ENCODE measurements at places on chromosomes 5 and 9.

- no peak for DNase-seq
Observed at GRCh38 chr9:3008091-3008490, 164.2 kb upstream of the PUM3 start.

DNA sequence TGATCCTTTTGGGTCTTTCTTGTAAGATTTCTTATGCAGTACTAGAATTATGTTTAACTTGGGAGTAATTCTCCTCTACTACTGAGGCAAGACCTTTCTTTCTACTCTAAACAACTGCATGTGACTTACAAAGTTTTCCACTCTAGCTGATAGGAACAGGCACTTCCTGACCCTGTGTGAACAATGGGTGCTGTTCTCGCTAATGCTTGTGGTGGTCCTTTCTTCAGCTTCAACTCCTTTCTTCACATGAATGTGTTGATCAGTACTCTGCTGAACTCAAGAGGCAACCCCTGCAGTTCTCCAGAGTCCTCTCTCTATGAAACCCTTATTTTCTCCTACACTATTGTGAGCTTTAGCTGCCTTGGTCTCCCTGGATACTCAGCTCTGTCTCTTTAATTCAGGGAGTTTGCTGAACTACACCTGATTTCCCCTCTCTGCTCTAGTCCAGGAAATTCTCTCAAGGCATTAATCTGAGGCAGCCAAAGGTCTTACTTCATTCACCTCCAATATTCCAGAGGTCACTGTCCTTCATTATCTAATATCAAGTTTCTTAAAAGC is 484.6 kb upstream of the PIK3R1 start:
- no peak for DNase-seq

- no peak for DNase-seq
Observed at GRCh38 chr9:33794560-33794959, 801 bp upstream of the PRSS3 start.

- no peak for DNase-seq
Observed at GRCh38 chr5:121462441-121462840, 389.2 kb upstream of the FTMT start.

DNA sequence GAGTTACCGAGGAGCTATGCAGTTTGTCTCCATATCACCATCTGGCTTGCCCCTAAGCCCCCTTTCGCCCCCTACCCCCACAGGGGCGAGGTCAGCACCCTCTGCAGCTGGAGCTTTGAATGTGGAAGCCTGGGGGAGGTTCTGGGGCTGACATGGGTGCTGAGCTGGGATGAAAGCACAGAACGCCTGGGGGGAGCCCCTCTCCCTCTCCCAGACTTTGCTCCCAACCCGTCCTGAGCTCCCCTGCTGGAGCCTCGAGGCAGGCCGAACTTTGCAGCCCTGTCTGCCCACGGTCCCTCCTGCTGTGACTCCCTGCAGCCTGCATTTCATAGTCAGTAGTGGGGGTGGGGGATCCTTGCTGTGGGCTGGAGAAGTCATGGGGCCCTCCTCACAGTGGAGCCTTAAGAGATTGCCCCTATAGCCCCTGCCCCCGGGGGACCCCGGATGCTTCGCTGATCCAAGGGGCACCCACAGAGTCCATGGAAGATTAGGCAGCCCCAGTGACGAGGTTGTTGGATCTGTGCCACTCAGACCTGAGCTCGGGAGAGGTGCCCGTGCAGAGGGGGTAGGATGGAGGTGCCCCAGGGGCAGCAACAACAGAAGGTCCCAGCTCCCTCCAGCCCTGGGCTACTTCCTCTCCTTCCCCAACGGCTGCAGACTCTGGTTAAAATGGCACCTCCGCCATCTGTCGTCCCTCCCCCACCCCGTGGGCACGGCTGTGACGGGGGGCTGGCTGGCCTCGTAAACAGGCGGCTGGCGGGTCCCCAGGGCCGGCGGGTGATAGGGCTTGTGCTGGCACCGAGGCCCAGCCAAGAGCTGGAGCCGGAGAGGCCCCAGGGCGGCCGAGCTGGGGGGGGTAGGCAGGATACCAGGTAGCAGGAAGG is 162.0 kb downstream of the C9orf50 start:
- no peak for DNase-seq

DNA sequence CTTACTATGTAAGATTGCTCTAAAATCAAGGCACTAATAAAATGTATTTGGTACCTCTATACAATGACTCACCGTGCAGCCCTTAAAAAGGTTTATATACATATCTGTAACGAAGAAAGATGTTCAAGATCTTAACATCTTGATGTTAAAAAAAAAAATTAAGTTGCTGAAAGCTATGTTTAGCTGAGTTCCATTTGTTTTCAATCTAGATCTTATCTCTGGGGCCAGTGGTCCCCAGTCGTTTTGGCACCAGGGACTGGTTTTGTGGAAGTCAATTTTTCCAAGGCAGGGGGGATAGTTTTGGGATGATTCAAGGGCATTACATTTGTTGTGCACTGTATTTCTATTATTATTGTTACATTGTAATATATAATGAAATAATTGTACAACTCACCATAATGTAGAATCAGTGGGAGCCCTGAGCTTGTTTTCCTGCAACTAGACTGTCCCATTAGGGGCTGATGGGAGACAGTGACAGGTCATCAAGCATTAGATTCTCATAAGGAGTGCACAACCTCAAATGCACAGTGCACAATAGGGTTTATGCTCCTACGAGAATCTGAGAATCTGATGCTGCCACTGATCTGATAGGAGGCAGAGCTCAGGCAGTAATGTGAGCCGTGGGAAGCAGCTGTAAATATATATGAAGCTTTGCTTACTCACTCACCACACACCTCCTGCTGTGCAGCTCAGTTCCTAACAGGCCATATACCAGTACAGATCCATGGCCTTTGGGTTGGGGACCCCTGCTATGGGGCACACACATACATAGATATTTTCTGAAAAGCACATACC is 27.6 kb upstream of the TSLP start:
- no peak for DNase-seq

DNA sequence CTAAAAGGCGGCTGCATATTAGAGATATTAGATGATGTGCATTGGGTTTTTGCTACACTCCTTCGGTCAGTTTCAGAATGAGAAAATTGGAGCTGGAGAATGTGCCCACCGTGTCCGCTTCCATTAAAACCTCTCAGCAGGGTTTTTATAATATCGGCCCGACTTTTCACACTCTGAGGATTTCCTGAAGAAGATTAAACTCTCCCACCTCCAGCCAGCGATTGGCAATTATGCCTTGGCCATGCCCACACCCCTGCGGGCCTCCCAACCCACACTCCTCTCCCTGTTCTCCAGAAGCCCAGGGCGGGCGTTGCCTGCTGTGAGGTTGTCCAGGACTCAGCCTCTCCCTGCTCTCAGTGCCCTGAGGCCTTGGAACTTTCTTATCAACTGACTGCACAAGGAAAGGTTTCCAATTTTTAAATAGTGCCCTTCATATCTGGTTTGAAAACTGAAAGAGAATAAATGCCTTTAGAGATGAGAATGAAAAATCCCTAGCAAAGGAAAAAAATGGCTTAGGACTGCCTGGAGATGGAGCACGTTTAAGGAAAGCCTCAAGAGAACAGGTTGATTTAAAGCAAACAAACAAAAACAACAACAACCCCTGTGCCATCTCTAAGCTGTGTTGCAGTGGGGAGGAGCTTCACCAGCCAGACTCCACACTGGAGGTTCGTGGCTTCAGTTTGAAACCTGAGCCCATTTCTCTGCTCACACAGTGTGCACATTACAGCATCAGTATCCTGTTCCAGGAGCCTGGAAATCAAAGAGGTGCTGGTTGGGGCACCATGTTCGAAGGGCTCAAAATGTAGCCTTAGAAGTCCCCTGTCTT is 292.9 kb downstream of the NSG2 start:
- DNase-seq, result no peak

- DNase-seq, result no peak
Observed at GRCh38 chr5:6632324-6632887, 438 bp downstream of the NSUN2 start.

DNA sequence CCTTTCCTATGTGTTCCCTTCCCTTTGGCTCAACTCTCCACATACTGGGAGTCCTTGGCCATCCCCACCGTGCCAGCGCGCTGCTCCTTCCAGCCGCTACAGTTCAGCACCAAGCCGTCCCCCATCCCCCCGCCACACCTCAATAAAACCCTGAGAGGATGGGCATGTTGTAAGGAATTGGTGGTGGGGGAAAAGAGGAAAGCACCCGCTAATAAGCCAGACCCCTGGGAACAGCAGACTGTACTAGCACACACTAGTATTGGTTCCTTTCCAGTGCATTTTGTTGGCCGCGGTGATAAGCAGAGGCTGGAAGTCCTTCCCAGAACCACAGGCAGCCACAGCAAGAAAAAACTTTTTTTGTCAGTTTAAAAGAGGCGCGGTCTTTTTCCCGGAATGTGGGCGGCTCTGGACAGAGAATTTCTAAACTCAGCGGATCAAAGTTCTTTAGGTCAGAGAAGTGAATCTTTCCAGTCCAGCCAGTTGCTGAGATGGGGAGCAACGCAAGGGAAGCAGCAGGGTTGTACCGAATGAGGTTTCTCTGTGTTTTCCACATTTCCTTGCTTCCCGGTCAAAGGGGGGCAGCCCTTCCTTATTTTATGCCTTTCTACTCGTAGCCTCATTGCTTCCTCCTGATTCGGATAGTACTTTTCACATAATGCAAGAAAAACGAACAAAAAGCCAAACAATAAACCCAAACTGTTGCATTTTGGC is 2.1 kb downstream of the CHSY3 start:
- DNase-seq, result no peak

GRCh38 chr9:34465468-34465867 is 6.9 kb downstream of the DNAI1 start:
- DNase-seq, result no peak

GRCh38 chr9:17888066-17888465 is 309.2 kb downstream of the SH3GL2 start:
- DNase-seq, result no peak

DNA sequence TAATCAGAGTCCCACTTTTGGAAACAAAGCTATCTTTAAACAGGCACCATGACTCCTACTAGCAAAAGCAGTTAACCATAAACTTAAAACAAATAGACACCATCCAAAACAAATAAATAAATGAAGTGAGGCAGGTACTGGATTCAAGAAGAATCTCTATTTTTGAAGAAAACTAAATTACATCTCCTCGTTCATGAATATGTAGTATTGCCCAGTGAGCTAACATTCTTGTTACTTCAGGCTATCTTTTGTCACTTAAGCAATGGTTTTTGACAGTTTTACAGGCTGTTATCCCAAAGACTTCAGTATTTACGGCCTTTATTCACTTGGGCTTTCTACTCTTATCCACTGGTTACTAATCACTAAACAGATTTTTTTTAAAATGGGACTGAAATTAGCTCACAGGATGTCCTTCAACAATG is 242.5 kb downstream of the MLLT3 start:
- DNase-seq, result no peak

GRCh38 chr9:123488722-123489321 is 132.8 kb downstream of the CRB2 start:
- no peak for DNase-seq

GRCh38 chr5:91382530-91383026 is 539 bp downstream of the ARRDC3 start:
- no peak for DNase-seq

- DNase-seq, result no peak
Observed at GRCh38 chr9:13731637-13732036, 452.1 kb upstream of the MPDZ start.

GRCh38 chr5:147887930-147888329 is 9.4 kb downstream of the SCGB3A2 start:
- no peak for DNase-seq

DNA sequence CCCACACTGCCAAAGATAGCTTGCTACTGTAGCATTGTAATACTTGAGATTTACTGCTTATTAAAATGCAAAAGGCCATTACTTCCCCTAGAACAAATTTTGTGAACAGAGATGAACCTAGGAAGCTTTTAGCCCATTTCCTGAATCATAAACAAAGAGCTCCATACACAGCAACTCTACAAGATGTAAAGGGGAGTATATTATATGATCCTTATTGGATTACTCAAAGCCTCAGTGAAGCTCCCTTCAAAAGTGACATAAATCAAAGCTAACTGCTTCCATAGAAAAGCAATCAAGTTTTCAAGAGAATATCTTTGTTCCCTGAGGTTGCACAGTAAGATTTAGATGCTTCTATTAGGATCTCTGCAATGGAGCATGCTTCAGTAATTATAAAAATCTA is 629.8 kb downstream of the EFNA5 start:
- no peak for DNase-seq

- DNase-seq, result no peak
Observed at GRCh38 chr9:134205672-134206310, 41.4 kb upstream of the RNU6ATAC start.

DNA sequence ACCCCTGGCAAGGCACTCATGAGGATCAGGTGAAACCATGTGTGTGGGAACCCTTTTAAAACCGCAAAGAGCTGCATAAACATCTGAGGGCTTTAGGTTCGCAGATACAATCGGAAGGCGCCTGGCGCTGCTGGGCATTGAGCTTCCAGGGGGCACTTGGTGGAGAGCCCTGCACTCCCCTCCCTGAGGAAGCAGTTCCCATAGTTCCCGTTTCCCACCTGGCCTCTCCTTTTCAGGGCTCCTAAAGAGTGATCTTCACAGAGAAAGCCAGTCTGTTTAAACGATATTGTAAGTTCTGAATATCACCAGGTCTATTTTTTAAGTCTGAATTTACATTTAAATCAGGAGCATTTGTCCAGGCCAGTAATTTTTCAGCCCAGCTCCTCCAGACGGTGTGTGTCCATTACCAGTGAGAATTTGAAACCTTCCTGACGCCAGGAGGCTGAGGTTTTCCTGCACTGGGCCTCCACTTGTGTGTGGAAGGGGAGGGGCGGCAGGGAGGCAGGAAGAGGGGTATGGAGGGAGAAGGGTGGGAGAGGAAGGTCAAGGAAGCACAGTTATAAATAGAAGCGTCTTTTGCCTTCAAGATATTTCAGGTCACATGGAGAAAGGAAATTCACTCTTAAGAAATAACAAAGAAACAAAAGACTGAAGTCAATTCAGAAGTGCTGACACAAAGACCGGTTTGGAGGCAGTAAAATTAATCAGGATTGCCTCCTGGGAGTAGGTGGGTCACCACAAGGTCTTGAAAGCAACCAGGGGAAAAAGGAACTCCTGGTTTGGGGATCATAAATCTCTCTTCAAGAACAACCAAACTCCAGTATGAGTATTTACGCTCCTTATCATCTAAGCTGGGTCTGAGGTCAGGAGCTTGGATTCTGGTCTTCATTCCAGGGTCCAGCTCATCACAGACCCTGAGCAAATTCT is 14.3 kb upstream of the MGAT1 start:
- DNase-seq, result no peak

DNA sequence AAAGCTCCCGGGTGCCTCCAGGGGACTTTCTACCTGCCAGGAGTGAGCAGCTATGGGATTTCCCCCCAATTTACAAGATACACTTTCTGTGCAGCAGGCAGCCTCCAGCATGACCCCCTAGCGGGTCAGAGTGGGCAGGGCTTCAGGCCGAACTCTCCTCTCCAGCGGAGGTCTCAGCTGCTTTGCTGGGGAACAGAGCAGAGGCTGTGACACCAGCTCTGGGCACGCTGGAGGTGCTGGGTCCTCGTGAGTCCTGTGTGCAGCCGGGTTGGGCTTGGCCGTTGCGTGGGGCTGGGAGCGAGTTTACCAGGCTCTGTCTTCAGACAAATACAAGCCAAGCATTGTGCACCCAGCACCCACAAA is 2.9 kb downstream of the NRARP start:
- no peak for DNase-seq

- DNase-seq, result no peak
Observed at GRCh38 chr5:90547072-90547536, 11.5 kb upstream of the ADGRV1 start.

- no peak for DNase-seq
Observed at GRCh38 chr9:3441197-3441816, 84.5 kb downstream of the RFX3 start.
